ENCODE measurements at places on chromosomes 12 and 14. TPM values are rescaled to one million over a fixed set of nuclear protein-coding genes. Genes with fewer than 3 reads are reported as not detected.

MIP gene
- polyA plus RNA-seq = 0.37 TPM

TAS2R13 gene
- not detected for polyA plus RNA-seq

PTPRB gene
- 20.6 TPM for polyA plus RNA-seq

SIX6 gene
- not detected for polyA plus RNA-seq

SUDS3 gene
- 42.5 TPM for polyA plus RNA-seq

KRT85 gene
- not detected for polyA plus RNA-seq

ADCY6 gene
- polyA plus RNA-seq = 83.5 TPM

NGB gene
- 0.05 TPM for polyA plus RNA-seq

PLA2G1B gene
- 0.31 TPM for polyA plus RNA-seq

PLEKHG7 gene
- polyA plus RNA-seq = 0.48 TPM

MAP1LC3B2 gene
- 7.9 TPM for polyA plus RNA-seq

NYNRIN gene
- 45.3 TPM for polyA plus RNA-seq

TBX3 gene
- 101 TPM for polyA plus RNA-seq

DPPA3 gene
- not detected for polyA plus RNA-seq

ERBB3 gene
- 77.7 TPM for polyA plus RNA-seq

FGD6 gene
- polyA plus RNA-seq = 11.6 TPM

KRT83 gene
- not detected for polyA plus RNA-seq

DAD1 gene
- polyA plus RNA-seq = 295 TPM

CLEC4A gene
- polyA plus RNA-seq = 1.4 TPM

OAS3 gene
- polyA plus RNA-seq = 9.6 TPM

KCNA5 gene
- polyA plus RNA-seq = 2.9 TPM

RFX4 gene
- polyA plus RNA-seq = 0.12 TPM

GPRC5A gene
- polyA plus RNA-seq = 9.7 TPM

CLEC6A gene
- polyA plus RNA-seq = 0.11 TPM

KRT2 gene
- not detected for polyA plus RNA-seq

TDRD9 gene
- 3.9 TPM for polyA plus RNA-seq

FAM186B gene
- polyA plus RNA-seq = 1.00 TPM

ACYP1 gene
- polyA plus RNA-seq = 30.1 TPM

SELPLG gene
- polyA plus RNA-seq = 2.6 TPM
